ENCODE measurements at places on chromosomes 11 and 22.

DNA sequence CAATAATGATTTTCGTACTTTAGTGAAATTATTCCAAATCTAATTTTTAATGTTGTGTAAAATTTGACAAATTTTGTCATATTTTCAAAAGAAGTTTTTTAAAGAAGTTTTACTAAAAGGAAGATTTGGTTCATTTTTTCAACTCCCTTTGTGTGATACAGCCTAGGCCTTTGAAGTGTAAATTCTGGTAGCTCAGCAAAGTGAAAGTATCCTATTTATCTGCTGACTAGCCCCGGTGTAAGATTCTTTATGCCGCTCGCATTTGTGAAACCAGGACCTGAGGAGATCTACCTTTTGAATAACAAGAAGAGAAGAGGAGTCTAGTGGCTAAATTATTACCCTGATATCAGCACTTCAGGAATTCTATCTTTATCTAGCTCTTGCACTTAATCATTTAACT, 177.4 kb downstream of the JRKL start:
- DNase-seq, result no peak

DNA sequence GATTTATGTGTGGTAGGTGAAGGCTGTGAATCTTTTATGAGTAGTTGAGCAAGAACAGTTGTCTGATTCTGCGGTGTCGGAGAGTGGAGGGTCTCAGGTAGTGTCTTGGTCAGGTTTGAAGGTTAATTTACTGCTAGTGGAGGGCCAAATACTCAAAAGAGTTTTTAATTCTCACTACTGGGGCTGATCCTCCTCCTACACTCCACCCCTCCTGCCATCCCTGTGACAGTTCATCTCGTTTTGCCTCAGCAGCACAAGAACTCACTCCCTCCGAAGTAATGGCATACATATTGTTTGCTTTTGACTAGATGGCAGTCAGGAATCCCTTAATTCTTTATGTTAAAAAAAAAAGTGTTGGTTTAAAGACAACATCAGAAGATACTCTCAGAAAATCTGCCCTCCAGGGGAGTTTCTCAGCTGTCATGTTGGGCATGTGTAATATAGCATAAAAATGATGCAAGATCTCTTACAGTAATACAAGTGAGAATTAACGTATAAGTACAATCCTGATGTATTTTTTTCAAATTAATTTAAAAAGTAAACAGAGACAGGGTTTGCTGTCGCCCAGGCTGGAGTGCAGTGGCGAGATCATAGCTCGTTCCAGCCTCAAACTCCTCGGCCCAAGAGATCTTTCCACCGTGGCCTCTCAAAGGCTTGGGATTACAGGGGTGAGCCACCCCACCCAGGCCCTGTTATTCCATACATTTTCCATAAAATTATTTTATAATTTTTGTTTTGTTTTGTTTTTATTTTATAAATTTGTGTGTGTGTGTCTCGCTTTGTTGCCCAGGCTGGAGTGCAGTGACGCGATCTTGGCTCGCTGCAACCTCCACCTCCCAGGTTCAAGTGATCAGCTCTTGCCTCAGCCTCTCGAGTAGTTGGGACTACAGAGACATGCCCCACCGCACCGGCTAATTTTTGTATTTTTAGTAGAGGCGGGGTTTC, 1.3 kb downstream of the FAR1 start:
- no peak for DNase-seq

- no peak for DNase-seq
Observed at GRCh38 chr11:116736763-116737162, 36.0 kb downstream of the BUD13 start.

DNA sequence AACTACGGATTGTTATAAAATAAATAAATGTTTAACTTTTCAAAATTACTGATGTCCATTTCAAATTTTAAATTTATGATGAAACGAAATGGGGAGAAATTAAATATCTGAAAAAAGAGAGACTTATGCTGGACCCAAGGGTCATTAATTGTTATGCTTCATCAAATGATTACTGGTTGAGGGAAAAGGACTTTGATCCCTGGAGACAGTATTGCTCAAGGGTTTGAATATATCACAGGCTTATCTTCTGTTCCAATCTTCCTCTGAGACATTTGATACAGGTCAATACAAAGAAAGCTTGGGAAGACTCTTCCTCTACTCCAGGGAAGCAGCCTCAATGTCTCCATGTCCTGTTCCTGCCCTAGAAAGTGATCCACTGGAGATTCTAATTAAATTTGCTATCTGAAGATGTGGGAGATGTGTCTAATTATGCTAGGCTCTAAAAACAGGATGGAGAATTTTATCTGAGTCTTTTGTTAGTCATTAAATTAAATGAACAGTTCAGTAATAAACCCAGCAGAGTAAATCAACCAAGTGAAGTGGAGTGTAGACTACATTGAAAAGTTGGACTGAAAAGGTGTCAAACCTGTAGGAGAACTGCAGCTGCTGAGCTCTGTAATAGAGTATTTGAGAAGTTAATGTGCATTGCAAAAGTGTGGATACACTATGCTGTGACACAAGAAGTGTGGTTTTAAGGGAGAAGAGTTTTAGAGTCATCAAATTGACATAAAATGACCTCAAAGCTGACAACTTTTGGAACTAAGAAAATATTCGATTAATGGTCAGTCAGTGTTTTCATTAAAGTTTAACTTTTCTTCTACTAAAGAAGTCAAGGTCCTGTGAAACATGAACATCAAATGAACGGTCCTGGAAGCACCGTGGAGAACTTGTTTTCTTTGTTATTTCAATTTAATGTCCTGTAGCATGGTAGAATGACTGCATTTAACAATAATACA, 623.7 kb upstream of the CCDC90B start:
- DNase-seq, result no peak

DNA sequence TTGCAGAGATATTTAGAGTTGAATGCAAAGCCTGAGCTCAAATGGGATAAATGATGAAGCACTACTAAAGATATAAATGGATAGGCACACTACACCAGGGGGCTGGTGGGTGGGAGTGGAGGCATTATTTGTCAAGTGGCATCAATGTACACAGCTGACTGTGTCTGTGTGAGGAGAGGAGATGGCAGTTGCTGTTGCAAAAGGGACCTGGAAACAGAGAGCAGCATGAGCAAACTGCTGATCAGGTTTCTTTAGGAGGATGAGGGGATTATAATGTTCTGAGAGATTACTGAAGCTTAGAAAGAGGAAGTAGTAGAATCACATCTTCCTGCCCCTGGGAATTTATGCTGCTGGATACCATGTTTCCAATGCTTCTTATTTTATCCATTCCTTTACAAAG, 39.4 kb upstream of the LIN7C start:
- no peak for DNase-seq

DNA sequence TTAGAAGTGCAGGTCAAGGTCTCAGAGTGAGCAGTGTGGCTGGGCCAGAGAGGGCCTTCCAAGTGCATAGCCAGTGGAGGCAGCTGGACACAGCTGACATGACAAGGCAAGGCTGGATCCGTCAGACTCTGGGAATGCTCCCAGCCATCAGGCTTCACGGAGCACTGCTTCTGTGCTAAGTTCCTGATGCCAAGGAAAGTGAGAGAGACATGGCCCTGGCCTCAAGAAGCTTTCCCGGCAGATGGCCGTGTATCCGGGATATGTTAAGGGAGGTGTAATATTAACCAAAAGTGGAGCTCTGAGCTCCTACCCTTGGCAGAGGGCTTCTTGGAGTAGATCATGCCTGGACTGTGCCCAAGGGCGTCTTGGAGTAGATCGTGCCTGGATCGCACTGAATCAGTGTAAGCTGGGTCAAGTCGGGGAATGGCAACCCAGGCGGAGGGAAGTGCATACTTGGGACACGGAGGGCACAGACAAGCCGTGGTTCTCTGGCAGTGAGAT, 7.4 kb upstream of the EFCAB6 start:
- no peak for DNase-seq

GRCh38 chr11:61290905-61291690, 4.0 kb downstream of the VWCE start:
- no peak for DNase-seq

- DNase-seq, result no peak
Observed at GRCh38 chr22:46577368-46578249, 40.2 kb upstream of the CELSR1 start.

- no peak for DNase-seq
Observed at GRCh38 chr11:69810289-69811118, 8.7 kb downstream of the FGF3 start.

- DNase-seq, result no peak
Observed at GRCh38 chr22:30326255-30326705, 461 bp downstream of the TBC1D10A start.

GRCh38 chr22:30562366-30562765, 12.1 kb downstream of the GAL3ST1 start:
- no peak for DNase-seq

DNA sequence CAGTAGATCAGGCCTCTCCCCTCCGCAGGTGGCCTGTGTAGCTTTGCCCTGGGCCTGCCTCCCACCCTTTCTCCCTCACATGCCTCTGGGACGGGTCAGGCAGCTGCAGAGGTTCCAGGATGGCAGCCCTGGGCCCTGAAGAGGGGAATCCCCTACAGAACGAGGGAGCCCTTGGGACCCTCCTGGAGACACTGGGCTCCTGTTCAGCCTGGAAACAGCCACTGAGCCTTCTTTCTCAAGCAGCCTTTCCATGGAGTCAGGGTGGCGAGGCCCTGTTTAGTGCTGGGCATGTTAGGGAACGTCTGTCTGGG, 720.9 kb downstream of the BRD1 start:
- DNase-seq, result no peak

GRCh38 chr22:37664249-37665101, 6.0 kb downstream of the PDXP start:
- DNase-seq, result no peak

- DNase-seq, result no peak
Observed at GRCh38 chr22:24099071-24099470, 82.2 kb upstream of the SUSD2 start.

DNA sequence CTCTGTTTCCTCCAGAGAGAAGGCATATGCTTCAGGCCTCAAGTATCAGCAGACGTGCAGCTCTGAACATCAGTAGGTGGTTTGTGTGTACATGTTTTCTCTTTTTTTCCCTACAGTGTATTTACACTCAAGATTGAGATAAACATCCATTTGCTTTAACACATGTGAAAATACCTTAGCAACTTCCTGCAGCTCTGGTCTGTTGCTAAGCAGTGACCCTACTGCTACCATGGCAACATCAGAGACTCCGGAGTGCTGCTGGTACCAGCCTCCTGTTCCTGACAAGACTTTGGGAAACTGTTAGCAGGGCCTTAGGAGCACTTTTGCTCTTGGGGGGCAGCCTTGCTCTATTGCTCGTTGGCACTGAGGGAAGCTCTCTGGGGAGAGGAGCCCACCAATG, 221.2 kb upstream of the PLET1 start:
- no peak for DNase-seq

DNA sequence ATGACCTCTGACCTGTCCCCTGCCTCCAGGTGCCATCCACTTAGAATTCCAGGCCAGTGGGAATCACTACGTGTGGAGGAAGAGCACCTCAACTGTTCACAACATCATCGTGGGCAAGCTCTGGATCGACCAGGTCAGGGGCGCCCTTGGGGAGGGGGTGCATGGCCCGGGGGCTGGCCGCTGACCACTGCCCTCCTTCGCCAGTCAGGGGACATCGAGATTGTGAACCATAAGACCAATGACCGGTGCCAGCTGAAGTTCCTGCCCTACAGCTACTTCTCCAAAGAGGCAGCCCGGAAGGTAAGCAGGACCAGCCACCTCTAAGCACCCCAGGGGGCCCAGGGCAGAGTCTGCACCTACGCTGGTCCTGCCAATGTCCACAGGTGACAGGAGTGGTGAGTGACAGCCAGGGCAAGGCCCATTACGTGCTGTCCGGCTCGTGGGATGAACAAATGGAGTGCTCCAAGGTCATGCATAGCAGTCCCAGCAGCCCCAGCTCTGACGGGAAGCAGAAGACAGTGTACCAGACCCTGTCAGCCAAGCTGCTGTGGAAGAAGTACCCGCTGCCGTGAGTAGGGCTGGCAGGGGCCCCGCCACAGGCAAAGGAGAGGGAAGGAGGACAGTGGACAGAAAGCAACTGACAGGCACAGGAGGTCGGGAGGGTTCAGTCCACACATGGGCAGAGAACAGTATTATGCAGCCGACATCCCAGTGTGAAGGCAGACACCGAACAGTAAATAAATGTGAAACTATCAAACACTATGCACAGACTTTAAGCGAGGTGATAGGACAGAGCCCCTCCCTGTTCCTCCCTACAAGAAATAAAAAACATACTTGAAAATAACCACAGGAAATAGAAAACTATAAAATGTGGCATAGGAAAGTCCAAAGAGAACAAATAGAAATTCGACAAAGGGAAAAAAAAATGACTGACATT, 74.9 kb downstream of the MORC2 start:
- no peak for DNase-seq

DNA sequence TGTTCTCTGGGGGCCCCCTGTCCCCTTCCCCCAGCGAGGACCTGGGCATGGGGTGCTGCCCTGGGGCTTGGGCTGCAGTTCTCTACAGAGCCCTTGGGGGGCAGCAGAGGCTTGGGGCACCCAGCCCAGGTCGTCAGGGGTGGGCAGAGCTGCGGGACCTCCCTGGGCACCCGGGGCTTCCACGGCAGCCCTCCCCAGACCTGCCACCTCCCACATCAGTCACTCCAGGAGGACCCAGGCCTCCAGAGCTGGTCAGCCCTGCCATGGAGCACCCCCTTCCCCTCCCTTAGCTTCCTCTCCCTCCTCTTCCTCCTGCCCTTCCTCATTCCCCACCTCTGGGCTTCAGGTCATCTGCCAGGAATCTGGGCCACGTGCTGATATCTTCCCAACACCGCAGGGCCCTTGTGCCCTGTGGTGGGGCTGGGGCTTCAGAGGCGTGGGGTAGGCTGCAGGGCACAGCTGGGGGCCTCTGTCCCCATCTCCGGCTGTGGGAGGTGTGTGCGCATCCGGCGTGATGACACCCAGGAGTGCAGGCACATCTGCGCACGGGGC, 5.8 kb downstream of the TSPAN4 start:
- DNase-seq, result no peak

- DNase-seq, result no peak
Observed at GRCh38 chr22:25048659-25049647, 96.4 kb downstream of the KIAA1671 start.

- no peak for DNase-seq
Observed at GRCh38 chr11:114165326-114166230, 106.1 kb downstream of the ZBTB16 start.

DNA sequence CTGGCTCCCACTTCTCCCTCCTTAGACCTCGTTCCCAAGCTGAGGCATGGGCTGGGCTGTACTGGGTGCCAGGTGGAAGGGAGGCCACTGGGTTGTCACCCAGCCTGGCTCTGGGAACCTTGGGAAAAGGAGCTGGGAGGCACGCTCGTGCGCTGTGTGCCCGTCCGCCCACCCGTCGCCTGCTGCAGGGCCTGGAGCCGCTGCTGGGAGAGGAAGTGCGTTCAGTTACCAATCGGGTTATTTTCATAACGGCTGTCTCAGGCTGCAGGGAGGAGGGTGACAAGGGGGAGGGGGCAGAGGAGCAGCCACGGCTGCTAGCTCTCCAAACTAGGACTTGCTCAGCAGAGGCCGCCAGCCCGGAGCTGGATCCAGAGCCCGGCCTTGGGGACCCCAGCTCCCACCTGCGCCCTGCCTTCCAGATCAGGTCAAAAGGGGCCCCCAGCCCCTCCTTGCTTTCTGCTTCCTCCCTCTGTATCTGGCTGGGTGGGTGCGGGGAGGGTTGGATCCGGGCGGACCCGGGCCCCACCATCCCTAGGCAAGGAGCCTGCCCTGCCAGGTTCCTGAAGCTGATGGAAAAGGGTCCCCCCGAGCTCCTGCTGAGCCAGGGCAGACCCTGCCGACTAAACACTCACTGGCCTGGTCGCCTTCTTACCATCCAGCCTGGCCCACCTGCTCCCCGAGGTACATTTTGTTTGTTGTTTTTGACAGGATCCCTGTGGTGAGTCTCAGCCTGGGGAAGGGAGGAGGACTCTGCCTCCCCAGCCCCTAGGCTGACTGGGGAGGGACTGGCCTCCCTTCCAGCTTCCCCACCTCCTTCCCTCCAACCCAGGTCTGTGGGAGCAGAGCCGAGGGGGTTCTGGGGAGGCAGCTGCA, 14.3 kb downstream of the DGKZ start:
- DNase-seq, result no peak

All from NCI-H446 (cell line).